M059J (cell line): ENCODE measurements at places on chromosomes 11 and 22. TPM values are rescaled to one million over a fixed set of nuclear protein-coding genes. Genes with fewer than 3 reads are reported as not detected.

The ZC3H12C gene
- 11.9 and 14.8 TPM in 2 replicates for total RNA-seq

The RIBC2 gene
- total RNA-seq = 6.4 and 9.5 TPM in 2 replicates

The MMP3 gene
- 126 and 136 TPM in 2 replicates for total RNA-seq

The YPEL4 gene
- total RNA-seq = 0.25 and 0.79 TPM in 2 replicates
